Fibroblast of gingiva (primary cell): ENCODE measurements at places on chromosomes 16 and 17.

- DNase-seq = no peak
These were observed 484.1 kb upstream of the SALL1 start for GRCh38 chr16:51635181-51635580.

DNA sequence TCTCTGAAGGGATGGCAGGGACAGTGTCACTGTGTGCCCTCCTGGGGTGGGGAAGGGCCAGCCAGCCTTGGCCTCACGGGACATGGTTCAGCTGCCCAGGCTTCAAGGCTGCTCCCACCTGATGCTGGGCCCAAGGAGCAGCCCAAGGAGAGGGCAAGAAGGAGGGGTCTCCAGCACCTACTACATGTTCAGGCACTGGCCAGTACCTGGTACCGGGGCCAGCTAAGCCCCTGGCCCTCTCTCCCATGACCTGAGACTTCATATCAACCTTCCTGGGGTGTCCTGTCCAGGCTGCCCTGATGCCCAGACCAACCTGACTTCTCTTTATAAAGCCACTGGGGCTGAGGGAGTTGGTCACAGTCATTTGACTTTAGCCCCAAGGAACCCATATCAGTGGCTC lies 1.3 kb downstream of the USH1G start:
- DNase-seq = no peak

- no peak for DNase-seq
These were observed 9.4 kb upstream of the CPSF4L start for GRCh38 chr17:73271072-73271471.

DNA sequence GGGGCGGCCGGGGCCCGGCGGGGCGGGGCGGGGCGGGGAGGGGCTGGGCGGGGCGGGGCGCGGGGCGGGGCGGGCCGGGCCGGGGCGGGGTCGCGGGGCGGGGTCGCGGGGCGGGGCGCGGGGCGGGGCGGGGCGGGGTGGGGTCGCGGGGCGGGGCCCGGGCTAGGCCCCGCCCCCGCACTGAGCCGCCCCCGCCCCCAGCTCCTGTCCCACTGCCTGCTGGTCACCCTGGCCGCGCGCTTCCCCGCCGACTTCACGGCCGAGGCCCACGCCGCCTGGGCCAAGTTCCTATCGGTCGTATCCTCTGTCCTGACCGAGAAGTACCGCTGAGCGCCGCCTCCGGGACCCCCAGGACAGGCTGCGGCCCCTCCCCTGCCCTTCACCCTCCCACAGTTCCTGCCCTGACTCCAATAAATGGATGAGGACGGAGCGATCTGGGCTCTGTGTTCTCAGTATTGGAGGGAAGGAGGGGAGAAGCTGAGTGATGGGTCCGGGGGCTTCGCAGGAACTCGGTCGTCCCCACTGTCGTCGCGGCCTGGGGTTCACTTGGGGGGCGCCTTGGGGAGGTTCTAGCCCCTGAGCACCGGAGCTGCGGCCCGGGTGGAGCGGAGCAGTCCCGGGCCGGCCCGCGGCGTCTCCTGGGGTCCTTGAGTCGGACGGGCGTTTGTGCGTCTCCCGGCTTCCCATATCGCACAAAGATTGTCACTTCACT lies 795 bp upstream of the HBM start:
- DNase-seq = no peak

- no peak for DNase-seq
These were observed 78.9 kb downstream of the TMC6 start for GRCh38 chr17:78049609-78050008.

- no peak for DNase-seq
These were observed 19.7 kb downstream of the ESRP2 start for GRCh38 chr16:68216240-68216639.

DNA sequence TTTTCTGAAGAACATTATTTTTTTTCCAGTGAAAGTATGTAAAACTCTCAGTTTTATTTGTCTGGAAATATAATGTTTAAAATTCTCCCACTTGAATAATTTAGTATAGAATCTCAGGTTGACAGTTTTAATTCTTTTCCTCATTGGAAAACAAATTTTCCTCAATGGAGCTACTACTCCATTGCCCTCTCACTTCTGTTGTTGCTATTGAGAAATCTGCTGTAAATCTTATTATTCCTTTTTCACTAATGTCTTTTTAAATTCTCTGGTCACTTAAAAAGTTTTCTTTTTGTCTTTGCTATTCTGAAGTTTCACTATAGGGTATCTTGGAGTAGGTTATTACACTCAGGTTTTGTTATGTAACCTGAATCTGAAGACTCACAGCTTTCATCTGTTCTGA lies 216.1 kb upstream of the PMFBP1 start:
- DNase-seq = no peak

GRCh38 chr16:27543801-27544200 lies 5.9 kb downstream of the GTF3C1 start:
- no peak for DNase-seq

DNA sequence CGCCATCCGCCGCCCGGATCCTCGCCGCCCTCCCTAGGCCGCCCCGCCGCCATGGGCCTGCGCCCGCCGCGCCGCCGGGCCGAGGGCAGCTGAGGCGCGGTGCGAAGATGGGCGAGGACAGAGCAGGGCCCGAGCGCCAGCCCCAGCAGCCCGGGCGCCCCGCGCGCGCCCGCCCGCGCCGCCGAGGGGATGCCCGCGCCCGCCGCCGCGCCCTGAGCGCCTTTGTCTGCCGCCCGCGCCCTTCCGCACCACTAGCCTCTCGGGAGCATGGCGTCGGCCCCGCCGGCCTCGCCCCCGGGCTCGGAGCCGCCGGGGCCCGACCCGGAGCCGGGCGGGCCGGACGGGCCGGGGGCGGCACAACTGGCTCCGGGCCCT lies 278 bp downstream of the RAB11FIP3 start:
- DNase-seq = no peak

GRCh38 chr17:35731239-35731916 lies at the start of gene RASL10B:
TSS of gene RASL10B (plus strand) at chr17:35731639. CDS start at chr17:35735185, 3,546 bp downstream.
- DNase-seq = peak; percentile 43

GRCh38 chr16:49542391-49542891 lies 168.8 kb downstream of the C16orf78 start:
- no peak for DNase-seq

GRCh38 chr16:89184933-89185794 lies 13.6 kb downstream of the CDH15 start:
- DNase-seq = no peak
